ENCODE measurements at places on chromosomes 1 and 21. TPM values are rescaled to one million over a fixed set of nuclear protein-coding genes. Genes with fewer than 3 reads are reported as not detected.

HSF2BP gene
- 1.8 TPM for total RNA-seq

KISS1 gene
- not detected for total RNA-seq

GPR37L1 gene
- 0.19 TPM for total RNA-seq

SPRR5 gene
- total RNA-seq: not detected

UBASH3A gene
- 0.16 TPM for total RNA-seq

PRAMEF25 gene
- not detected for total RNA-seq

IFI6 gene
- 15.9 TPM for total RNA-seq

IL12RB2 gene
- not detected for total RNA-seq

NBPF4 gene
- 0.18 TPM for total RNA-seq

AQP10 gene
- not detected for total RNA-seq

KRTAP13-2 gene
- total RNA-seq: not detected

ACTN2 gene
- 0.14 TPM for total RNA-seq

ESRRG gene
- total RNA-seq: not detected

IGSF5 gene
- not detected for total RNA-seq

GNL2 gene
- total RNA-seq: 43.4 TPM

SEMA4A gene
- total RNA-seq: 0.29 TPM

HCRTR1 gene
- total RNA-seq: 0.04 TPM

ZNF496 gene
- total RNA-seq: 16.2 TPM
